ENCODE measurements at places on chromosomes 5 and 9.

- DNase-seq: peak; percentile 44
These were observed 14.4 kb downstream of the STK10 start for GRCh38 chr5:172173564-172174153.

DNA sequence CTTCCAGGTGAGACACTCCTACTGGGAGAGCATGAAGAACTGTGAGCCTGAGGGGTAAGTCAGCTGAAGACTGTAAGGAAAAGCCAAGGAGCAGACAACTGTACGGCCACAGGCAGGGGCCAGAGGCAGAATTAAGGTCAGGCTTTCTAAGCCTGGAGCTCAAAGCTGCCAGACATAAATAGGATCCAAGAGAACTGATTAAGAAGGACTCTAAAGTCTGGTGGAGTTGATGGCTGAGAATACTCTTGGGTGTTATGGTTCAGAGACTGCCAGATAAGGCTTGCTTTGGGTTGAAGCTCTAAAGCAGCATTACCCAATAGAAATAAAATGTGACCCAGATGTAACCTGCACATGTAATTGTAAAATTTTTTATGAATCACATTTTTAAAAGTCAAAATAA is 12.2 kb downstream of the PDE8B start:
- DNase-seq: no peak

DNA sequence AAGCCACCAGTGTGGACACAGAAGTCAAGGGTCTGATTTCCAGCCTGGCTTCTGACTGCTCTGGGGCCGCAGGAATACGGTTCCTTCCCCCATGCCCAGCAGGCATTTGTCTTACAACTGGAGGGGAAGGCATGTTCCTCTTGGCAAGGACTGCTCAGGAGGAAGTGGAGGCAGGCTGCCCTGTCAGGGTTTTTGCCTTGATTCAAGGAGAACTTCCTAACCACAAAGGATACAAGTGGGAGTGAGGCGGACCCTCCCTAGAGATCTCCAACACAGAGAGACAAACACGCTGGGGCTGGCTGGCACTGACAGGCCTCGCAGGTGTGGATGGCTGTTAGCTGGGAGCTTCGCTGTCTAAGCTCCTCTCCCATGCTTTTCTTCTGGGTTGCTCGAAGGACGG is 19.1 kb downstream of the TGFBI start:
- DNase-seq: no peak

DNA sequence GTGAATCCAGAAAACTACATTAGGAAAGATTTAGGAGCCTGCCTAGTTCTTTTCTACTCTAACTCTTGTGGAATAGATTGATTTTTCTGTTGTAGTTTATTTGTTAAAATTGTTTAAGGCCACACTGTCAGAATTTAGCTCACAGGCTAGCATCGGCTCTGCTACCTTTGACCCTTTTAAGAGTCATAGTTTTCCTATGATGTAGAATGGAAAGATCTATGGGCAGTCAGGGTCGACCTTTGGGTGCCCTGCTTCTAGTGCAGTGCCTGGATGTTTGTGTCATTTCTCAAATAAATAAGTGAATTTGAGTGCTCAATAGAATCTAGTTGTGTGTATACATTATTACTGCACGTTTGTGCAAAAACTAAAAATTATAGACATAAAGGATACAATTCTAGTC is 38.7 kb downstream of the BASP1 start:
- DNase-seq: no peak

DNA sequence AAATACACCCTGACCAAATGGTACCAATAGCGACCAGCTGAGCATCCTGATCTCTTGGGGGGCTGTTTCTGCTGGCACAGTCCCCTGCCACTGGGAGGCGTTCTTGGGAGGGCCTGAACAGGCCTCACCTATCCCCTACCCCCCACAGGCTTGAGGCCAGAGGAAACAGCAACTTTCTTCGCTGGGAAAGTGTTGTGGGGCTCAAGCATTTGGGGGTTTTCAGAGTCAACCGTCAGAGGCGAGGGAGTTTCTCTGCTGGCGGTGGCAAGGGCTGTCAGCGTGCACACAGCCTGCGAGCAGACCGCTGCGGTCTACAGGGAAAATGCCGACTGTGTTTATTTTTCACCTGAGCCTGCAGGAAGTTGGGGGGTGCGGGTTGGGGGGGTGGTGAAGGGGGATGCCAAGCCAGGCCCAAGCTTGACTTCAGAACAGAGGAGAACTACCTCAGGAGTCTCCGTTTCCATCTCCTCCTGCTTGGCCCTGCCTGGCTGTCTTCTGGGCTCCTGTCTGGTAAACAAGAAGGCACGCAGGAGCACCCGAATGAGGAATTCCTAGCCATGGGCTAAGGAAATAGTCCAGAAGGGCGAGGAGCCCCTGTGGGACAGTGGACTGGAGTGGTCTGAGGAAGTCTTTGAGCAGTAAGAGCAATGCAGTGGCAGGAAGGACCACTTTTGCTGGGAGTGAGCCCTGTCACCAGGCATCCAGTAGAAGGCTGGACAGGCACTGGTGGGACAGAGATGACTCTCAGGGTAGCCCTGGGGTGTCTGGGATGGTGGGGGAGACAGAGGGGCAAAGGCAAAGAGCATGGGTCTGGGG is 18.1 kb downstream of the TCF7 start:
- DNase-seq: peak; percentile 62

- peak; percentile 35 for DNase-seq
These were observed 39.6 kb downstream of the SFXN1 start for GRCh38 chr5:175517824-175518450.

DNA sequence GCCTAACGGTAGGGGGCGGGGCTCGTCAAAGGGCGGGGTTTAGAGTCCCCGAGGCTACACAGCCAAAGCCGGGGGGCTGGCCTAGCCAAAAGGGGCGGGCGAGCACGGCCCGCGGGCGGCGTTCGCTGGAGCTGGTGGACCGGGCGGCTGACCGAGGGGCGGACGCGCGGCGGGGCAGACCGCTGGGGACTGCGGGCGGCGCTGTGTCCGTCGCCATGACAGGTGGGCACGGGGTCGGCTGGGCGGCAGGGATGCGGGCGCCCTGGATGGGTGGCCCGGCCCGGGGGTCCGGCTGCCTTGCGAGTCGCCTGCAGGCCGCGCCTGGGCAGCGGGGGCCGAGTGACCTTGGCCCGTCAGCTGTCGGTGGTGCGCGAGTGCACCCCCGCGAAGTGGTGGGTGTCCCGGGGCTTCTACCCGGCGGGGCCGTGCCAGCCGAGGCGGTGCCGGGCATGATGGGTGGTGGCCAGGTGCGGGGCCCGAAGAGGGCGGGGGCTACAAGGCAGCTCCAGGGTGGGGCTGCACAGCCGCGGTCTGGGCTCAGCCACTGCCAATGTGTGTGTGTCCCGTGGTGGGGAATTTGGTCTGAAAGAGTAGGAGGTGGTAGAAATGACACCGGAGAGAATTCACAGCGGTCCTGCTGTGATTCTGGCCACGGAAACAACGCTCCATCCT is at the start of gene CARD19:
Gene CARD19, plus strand, starts transcription at position 87 of the 672 bp plus-strand sequence. Its CDS starts 129 bp downstream, at position 216.
- DNase-seq: no peak

- DNase-seq: no peak
These were observed 55.2 kb upstream of the ACTBL2 start for GRCh38 chr5:57537811-57538210.

- no peak for DNase-seq
These were observed 48.7 kb downstream of the FBXW11 start for GRCh38 chr5:171957591-171958251.

DNA sequence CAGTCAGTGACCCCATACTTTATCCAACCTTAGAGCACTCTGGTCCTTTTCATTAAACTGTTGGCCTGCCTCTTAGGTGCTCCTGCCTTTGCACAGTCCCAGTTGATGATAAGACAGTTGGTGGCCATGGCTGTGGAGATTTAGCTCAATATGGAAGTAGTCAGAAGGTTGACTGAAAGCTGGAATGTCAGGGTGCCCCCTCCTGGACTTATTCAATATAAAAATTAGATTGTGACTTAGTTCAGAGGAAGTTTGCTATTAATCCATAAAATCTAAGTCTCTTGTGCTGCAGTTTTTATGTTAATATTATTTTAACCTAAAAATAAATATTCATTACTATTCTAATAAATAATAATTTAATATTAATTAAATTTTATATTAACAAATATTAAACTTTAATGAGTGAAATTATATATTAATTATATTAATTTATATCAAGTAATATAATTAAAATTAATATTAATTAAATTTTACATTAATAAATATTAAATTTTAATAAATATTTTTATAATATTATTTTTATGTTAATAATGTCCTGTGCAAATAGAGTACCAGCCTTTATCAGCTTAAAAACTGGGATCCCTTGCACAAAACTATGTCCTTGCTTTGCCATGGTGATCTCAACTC is 77.7 kb upstream of the ADAMTSL1 start:
- DNase-seq: no peak

DNA sequence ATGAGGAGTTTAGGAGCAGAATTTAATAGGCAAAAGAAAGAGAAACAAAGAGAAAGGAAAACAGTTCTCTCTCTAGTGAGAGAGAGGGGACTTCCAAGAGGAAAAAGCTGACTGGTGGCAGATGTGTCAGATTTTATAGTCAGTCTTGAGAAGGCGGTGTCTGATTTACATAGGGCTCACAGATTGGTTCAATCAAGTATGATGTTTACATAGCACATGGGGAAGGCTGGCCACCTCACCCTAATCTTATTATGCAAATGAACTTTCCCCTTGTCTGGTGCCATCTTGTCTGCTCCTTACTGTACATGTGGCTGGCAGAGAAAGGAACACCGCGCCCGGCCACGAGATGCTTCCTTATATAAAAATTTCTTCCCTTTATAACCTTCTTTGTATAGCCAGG is 24.7 kb downstream of the UNC13B start:
- DNase-seq: no peak

GRCh38 chr9:6433410-6433809 is 20.4 kb downstream of the UHRF2 start:
- DNase-seq: no peak

DNA sequence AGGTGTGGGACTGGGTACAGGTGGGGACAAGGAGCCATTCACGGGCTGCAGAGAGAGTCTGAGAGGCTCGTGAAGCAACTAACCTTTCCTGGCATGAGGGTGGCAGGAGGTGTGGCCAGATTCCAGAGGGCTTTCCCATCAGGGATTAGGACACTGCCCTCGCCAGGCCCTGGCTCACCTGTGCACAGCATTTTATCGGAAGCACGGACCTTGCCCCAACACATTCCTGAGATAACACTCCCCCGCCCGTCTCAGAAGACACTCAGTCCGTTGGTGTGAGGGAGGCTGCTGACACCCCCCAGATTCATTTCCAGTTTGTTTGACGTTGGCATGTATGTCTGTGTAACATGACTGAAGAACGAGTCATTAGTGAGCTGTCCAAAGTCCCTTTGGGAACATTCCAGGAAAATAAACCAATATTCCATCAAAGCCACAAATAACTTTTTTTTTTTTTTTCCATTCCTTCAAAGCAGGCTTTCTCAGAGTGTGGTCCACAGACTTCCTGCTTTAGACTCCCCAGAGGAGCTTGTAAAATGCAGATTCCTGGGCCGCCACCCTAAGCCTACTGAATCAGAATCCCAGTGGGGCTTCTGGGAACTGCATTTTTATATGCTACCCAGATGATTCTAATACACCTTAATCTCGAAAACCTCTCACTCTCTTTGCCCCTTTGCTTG is 23.4 kb downstream of the WWC1 start:
- DNase-seq: no peak

GRCh38 chr5:83475391-83475863 is 3.9 kb downstream of the VCAN start:
- DNase-seq: no peak

DNA sequence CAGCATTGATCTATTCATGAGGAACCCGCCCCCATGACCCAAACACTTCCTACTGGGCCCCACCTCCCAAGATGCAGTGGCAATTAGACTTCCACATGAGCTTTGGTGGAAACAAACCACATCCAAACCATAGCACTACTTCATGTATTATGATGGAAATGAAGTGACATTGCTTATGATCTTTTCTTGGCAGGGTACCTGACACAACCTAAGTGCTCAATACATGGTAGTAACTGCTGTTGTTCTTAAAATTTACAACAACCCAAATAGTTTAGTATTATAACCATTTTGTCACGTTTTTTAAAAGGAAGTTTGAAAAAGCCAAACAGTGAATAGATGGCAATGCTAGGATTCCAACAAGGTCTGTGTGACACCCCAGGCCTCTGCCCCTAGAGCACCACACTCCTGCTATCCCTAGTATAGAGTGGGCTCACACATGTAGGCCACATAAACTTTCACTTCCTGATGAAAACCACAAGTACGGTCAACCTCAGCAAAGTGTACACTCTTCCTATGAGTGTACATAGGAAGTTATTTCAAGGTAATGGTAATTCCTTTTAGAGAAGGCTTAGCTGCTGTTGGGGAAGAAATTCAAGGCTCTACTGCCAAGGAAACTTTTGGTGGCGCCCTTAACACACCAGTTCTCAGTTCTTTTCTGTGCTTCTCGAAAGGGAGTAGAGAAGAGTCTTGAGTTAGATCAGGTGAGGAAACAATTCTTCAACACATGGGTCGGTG is 97.6 kb downstream of the ARSB start:
- DNase-seq: no peak

DNA sequence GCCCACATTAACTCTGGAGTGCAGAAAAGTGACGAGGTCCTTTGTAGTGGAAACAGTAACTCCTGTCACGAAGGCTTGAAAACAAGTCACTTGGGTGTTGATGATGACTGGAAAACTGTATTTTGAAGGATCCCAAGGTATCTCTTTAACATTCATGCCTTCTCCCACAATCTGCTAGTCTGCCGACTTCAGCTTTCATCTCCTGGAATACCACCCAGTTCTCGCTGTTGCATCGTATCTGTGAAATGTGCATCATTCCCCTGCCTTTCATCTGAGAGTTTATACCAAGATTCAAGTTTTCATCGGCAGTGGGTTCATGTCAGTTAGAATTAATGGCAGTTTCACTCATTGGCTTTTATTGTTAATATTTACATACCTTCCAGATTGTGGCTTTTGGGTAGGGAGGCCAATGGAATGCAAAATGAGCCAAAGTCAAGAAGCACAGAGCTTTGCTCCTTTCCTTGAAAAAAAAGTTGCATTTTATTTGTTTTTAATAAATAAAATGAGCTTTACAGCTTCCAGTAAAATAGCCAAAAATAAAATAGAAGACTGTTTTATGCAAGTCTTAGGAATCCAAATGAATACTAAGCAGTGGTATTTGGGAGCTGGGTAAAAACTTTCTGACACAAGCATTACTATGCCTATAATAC is 575.2 kb upstream of the WWC1 start:
- no peak for DNase-seq

DNA sequence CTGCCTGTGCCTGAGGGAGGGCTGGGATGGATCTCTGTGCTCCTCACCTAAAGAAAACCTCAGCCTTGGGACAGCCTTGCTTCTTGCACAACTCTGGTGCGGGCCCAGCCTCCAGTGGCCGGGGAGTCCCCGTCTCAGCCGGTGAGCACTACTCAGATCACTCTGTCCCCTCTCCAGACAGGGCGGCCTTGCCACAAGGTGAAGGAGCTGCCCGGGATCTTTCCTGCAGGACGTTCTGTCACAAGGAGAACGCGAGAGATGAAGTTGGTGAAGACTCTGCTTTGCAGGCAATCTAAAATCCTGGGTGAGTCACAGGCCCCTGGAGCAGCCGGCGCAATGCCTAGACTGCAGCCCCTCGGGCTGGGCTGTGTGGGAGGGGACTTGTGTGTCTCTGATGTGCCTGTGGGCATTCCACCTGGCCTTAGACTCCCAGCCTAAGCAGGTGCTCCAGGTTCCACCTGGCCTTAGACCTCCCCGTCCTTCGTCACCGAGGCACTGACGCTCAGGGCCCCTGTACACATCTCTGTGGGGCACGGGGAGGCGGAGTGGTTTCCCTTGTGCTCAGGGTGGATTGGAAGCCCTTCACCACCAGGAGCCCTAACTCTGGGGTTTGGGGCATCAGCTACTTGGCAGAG is 15.2 kb upstream of the IRX4 start:
- no peak for DNase-seq

Data from stimulated activated CD8-positive, alpha-beta memory T cell treated with anti-CD3 and anti-CD28 coated beads, Interleukin-2, amount 100 ng/mL, for 1 hour (primary cell).